ENCODE measurements at places on chromosomes 12 and 14.
A peak's percentile ranks its signal among the peaks of the same experiment; 100 is the strongest.

DNA sequence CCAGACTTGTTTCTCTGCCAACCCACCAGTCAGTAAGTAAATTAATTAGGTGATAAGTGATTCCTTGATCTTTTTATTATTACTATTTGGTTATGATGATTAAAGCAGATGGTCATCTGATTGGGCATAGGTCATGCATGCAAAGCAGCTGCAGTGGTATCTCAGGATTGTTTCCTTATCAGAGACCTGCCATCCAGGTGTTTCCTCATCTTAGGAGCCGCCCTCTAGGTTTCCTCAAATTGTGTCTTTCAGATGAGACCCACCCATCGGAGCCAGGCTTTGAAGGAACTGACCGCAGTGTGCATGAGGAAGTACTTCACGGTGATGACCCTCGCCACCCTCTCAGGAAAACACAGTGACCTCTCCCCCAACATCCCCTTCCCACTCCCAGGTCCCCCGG, 63.3 kb downstream of the ZFP36L1 start:
- peak; percentile 24 for DNase-seq

DNA sequence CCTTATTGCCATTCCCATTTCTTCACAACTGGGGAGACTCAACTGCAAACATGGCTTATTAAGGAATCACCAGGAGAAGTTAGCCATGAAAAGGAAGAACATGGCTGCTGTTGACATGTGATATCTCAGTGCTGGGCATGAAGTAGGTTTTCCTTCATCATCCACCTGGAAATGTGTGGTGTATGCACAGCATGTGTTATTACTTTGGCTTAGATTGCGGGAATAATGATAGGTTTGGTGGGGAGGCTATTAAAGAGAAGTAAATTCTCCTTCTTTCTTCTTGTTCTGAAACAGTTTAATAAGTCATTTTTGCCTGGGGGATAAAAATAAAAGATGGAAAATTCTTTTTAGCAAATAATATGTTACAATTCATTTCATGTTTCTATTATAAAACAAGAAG, 23.7 kb upstream of the CLEC14A start:
- no peak for DNase-seq

DNA sequence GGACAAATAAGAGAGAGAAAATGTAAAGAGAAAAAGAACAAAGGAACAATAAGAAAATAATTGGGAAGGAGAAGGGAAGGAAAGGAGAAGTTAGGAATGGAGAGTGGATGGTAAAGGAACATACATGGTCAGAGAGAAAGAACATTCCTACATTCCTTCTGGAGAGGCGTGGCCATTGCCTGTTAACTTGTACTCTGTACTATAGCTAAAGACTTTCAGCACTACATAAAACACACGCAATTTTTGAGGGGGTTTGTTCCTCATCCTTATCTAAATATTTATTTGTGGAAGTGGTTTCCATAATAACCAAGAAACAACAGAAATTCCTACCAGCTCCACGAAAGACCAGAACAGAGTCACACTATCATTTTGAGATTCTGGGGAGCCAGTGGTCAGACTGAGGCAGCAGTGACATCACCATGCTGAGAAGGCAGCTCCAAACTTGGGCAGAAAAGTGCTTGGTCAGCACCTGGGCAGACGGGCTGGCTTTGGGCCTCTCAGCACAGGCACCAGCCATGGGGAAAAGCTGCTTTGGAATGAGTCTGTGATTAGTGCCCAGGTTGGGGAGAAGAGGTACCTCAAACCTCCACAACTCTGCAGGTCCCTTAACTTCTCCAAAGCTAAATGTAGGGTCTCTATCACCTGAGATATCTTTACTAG, 125.9 kb upstream of the NTF3 start:
- DNase-seq, result no peak

- DNase-seq, result no peak
These were observed 201.3 kb upstream of the RASSF8 start for GRCh38 chr12:25757037-25757665.

- DNase-seq, result no peak
These were observed 40.9 kb upstream of the STXBP6 start for GRCh38 chr14:25090716-25091454.
